Stimulated activated CD4-positive, alpha-beta T cell treated with anti-CD3 and anti-CD28 coated beads, TNF-alpha, amount 100 ng/mL, for 24 hours (primary cell): ENCODE measurements at places on chromosomes 4 and X.

GRCh38 chr4:129254526-129254925 is 158.6 kb downstream of the C4orf33 start:
- no peak for DNase-seq

DNA sequence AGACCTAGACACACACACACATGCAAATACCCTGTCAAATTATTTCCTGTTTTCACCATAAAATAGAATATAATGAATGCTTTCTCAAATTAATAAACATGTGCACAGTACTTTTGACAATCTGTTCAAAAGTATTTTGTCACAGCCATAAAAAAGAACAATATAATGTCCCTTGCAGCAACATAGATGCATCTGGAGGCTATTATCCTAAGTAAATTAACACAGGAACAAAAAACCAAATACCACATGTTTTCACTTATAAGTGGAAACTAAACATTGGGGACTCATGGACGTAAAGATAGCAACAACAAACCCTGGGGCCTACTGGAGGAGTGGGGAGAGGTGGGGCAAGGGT is 15.5 kb downstream of the RAB40A start:
- no peak for DNase-seq

GRCh38 chrX:50768801-50769200 is 45.2 kb downstream of the SHROOM4 start:
- DNase-seq = no peak

DNA sequence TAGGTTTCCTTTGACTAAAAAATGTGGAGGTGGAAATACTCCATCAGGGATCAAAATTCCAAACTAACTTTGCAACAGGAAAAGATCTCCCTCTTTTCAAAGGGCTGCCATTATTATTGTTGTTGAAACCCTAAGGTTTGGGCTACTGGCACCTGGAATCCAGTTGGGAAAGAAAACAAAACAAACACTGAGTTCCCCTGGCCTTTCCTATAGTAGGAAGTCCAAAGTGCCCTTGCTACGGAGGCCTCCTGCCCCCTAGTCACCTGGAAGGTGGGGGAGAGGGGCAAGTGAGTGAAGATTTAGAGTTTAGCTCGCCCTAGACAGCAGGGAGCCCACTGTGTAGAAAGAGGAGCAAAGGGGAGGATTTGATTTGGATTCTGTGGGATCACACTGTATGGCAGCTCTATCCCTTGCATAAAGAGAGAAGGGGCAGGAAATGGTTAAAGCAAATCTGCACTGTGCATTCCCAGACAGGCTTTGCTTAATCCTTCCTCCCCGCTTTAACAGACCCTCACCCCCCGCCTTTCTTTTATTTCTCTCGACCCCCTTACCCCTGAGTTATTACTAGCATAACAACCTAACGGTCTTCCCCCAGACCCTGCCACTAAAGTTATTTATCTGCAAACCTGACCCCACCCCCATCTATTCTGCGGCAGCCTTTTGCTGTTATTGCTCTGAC is 627 bp upstream of the FAT4 start:
- no peak for DNase-seq

- DNase-seq = no peak
Measured at GRCh38 chr4:184860018-184860779, 34.4 kb upstream of the ACSL1 start.

DNA sequence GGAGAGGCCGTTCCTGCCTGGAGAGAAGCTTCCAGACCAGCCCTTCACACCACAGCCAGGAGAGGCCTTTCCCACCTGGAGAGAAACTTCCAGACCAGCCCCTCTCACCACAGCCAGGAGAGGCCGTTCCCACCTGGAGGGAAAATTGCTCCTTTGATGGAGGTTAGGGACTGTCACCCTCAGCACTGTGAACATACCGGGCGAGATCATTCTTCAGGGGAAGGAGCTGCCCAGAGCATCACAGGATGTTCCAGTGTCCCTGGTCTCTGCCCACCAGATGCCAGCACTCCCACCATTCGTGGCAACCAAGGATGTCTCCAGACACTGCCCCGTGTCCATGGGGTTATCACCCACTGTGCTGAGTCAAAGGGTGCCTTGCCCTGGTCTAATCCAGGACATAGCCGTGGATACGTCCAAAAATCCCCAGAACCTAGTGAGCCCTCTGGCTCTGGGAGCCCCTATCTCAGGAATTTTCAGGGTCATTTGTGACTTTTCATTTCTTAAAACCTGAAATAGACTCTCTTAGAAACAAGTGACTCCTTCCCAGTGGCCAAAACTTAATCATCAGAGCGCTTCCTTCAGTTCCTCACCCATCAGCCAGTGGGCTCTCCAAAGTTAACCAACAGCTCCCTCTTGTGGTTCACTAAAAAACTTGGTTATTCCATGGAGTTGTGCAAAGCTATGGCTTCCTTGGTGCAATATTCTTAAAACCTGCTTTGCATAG is 80.2 kb downstream of the CRMP1 start:
- no peak for DNase-seq
